ENCODE measurements at places on chromosomes 11 and 22.

GRCh38 chr22:49294656-49295464 lies 532.8 kb downstream of the BRD1 start:
- no peak for DNase-seq

- DNase-seq: no peak
Measured at GRCh38 chr22:30335236-30335635, 8.5 kb upstream of the TBC1D10A start.

GRCh38 chr22:41507330-41508063 lies 36.8 kb downstream of the POLR3H start:
- no peak for DNase-seq

DNA sequence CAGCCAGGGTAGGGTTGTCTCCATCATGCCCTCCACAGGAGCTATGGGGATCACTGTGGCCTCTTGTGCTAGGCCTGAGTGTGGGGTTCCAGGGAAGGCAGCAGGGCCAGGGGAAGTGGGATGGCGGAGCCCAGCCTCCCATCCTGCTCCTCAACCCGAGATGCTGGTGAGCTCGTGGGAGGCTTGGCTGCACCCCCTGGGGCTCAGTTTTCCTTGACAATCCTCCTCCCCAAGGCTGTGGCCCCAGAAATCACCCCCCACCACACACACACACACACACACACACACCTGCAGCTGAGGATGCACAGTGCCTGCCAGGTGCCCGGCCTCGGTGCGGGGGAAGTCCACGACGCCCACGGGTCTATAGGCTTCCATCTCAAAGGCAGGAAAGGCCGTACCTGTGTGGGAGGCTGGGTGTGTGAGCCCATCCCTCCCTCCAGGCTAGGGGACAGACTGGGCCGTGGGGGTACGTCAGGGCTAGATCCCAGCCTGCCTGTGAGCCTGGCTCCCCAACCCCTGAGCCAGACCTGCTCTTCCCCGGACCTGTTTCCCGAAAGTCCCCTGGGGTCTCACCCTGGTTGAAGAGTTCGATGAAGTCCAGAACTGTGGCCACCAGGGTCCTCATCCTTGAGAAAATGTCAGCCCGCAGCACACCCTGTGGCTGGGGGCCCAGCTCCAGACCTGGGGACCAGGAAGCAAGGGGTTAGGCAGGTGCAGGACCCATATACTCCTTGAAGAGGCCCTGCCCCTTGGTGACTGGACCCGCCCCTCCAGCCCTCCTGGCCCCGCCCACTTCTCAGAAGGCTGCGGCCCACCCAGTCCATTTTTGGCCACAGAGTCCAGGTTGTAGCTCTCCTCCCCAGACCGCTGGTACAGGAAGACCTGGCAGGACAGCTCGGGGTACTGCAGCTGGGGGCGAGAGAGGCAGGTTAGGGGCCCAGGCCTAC lies 5.2 kb upstream of the TBX10 start:
- DNase-seq: no peak

- DNase-seq: no peak
Measured at GRCh38 chr11:60825790-60826189, 16.1 kb upstream of the CCDC86 start.

DNA sequence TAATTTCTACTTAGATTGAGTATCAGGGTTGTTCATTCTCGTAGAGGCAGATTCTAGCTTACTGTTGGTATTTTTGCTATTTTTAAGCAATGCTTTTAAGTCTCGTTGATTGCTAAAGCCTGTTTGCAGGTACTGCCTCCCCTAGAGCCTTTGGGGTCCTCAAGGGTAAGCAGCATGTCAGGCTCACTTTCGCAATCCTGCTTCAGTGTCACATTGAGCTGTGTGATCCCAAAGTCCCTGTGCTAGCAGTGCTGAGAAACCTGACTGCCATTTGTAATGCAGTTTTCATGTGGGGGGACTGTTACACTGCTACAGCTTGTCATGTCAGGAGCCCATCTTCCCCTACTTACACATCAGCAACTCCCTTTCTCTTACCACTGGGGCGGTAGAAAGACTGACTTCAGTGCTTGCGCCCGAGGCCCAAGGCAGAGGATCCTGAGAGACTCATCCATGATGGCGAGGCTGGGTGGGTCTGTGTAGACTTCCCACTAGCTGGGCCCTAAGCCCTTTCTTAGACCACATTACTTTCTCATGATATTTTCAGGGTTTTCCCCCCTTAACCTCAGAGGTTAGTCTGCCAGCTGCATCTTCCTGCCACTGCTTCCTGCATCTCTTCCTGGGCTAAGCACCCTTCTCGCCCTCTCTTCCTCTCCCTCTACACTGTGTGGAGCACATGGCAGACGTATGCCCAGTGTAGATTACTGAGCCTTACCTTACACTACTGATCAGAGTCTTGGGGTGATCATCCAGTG lies 40.8 kb upstream of the ST14 start:
- DNase-seq: no peak

DNA sequence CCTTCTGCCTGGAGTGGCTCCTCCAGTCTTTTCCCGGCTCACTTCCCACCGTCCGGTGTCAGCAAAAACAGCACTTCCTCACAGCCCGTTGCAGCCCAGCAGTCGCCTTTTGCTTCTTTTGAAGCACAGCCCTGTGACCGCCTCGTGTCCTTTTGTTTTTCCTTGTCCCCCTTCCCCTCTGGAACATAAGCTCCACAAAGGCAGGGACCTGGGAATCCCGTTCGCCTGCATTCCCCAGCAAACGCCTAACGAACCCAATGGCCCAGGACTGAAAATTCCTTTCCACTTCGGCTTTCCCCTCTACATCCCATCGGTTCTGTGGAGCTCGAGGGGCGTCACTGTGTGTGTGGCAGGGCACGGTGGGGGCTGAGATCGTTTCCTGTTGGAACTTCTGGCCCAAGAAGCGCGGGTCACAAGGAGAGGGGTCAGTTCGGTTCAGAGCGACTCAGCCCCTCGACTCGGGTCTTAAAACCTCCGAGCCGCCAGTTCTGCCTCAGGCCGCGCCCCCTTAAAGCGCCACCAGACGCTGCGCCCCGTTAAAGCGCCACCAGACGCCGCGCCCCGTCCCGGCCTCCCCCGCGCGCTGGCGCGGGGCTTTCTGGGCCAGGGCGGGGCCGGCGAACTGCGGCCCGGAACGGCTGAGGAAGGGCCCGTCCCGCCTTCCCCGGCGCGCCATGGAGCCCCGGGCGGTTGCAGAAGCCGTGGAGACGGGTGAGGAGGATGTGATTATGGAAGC lies 841 bp downstream of the RIC8A start:
- DNase-seq: peak; percentile 76

GRCh38 chr22:28792491-28793383 lies 7.6 kb downstream of the XBP1 start:
- no peak for DNase-seq

- DNase-seq: no peak
Measured at GRCh38 chr11:133530501-133530835, 1.8 kb downstream of the OPCML start.

DNA sequence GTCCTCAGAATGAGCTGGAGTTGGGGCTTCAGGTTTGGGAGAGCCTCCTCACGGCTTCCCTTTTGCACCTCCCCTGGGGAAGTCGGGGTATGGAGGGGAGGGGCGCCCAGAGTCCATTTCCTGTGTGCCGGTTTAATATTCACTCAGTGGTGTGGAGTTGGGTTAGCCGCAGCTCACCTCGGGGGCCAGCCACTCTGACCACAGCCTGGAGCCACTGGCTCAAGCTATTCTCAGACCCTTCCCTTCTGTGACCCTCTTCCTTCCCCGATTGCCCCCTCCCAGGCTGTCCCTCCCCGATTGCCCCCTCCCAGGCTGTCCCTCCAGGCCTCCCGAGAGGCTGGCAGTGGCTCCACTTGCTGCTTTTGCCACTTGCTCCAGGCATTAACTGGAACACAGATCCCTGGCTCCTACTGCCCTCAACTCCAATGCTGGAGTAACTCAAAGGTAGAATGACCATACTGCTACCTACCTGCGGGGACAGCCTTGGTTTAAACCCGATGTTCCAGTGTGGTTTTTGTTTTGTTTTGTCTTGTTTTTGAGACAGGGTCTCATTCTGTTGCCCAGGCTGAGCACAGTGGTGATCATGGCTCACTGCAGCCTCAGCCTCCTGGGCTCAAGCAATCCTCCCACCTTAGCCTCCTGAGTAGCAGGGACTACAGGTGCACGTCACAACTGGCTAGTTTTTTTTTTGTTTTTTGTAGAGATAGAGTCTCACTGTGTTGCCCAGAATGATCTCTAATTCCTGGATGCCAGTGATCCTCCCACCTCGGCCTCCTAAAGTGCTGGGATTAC lies 29.3 kb downstream of the RPUSD4 start:
- no peak for DNase-seq

DNA sequence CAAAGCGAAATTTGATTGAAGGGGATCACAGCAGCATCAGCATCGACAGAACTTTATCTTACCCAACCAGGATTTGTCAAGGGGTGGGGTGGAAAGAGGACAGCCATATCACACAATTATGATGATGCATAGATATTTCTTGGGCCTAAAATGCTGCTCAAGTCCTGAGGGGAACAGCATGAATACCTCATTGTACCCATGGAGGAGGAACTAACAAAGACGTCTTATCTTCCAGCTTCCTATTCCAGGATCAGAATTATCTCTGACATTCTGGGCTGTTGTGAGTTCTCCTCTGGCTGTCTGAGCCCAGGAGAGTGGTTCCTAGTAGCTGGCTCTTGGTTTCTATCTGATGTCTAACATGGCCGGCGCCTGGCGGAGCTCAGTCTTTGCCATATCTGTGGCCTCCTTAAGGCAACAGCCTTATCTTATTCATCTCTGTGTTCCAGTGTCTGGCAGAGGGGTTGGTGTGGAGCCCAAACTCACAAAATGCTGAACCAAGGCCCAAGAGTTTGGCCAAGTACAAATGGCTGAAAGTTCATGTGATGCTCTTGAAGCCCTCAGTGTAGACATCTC lies 68.2 kb upstream of the TIMP3 start:
- no peak for DNase-seq

GRCh38 chr22:29385748-29386147 lies 2.6 kb downstream of the AP1B1 start:
- DNase-seq: no peak

GRCh38 chr11:89583580-89583979 lies 92.4 kb upstream of the NOX4 start:
- DNase-seq: no peak

DNA sequence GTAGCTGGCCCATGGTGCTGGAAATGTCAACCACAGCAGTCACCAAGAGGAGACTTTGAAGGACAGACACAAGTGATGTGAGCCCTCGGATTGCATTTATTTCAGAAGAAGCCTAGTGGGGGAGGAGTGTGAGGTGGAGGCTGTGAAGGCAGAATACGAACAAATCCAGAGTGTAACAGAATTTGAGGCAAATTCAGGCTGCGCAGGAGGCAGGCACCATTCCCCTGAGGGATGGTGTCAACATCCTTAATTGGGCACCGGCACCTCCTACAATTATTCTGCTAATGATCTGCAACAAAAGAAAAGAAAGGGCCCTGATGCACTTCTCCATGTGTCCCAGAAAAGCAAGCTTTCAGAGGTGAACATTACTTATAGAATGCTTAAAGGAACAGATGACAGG lies 32.2 kb downstream of the CWC15 start:
- DNase-seq: no peak

DNA sequence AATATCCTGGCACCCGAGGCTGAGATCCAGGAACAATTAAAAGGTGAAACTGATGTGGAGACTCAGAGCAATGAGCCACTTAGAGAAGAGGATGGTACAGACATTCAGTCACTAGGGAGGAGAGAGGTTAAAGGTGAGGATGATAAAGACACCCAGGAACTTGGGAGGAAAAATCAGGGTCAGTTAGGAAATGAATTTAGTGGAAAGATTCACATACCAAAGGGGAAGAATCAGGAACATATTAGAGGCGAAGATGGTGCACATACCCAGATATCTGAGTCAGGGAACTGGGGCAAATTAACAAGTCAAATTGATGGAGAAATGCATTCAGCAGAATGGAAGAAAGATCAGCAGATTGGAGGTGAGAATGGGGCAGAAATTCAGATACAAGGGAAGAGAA lies 4.1 kb upstream of the MEI1 start:
- DNase-seq: no peak

DNA sequence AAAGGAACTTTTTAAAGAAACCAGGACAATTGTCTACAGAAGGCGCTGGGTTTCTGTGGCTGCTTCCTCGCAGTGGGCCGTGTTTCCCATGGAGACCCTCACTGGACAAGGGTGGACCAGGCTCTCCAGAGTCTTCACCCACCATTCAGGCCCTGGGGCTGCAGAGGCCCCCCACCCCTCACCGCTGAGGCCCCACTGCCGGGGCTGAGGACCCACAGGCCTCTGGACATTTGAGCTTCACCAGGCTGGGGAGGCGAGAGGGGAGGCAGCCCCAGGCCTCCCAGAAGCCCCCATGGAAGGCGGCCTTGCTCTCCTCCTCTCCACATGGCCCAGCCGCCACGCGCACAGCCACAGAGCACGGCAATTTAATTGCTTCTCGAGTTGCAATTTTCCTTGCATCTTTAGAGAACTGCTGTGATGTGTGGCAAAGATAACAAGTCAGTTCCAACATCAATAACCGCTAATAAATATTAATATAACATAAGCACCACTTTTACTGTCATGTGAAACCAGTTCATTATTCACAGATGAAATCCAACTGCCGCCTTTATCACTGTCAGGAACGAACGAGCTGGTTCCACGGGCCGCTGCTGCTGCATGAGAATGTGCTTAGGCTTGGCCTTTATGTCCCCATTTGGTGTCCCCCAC lies 81.0 kb downstream of the PHF21B start:
- no peak for DNase-seq

GRCh38 chr11:103086461-103086860 lies 5.5 kb downstream of the DCUN1D5 start:
- DNase-seq: no peak

- DNase-seq: no peak
Measured at GRCh38 chr11:65219930-65220213, 38.1 kb downstream of the CAPN1 start.

GRCh38 chr22:46796566-46797195 lies 34.2 kb downstream of the TBC1D22A start:
- no peak for DNase-seq

GRCh38 chr22:42830161-42830560 lies 26.9 kb downstream of the ARFGAP3 start:
- no peak for DNase-seq

- no peak for DNase-seq
Measured at GRCh38 chr11:68328374-68329091, 16.1 kb downstream of the LRP5 start.

DNA sequence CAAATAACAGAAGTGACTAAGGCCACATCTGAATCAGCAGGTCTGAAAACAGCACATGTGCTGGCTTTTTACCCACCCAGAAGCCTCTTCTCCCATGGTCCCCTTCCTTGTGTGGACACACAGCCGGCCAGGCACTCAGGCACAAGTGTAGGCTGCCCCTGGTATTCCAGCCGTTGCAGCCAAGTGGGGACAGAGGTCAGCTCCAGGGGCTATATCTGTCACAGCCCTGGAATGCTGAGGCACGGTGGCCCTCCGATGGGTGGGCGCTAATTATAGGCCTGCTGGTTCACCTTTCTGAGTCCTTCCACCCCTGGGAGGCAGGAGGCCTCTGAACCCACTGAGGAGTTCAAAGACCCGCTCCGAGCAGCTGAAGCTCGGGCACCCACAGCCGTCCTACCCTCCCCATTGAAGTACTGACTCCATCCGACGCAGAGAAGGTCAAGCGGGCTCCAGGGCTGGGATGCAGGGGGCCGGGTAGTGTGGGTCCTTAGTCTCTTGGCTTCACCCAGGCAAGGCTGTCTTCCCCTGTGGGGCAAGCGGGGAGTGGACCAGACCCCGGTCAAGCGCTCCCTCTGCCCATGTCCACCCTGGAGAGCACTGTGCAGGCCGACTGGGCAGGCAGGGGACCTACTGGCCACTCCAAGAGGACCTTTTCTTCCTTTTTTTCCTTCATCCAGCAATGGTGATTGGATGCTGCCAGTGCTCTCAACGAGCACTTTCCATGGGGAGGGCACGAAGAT lies 14.3 kb downstream of the FGF3 start:
- no peak for DNase-seq

GRCh38 chr11:121367001-121367843 lies 74.7 kb downstream of the SC5D start:
- DNase-seq: no peak

Data from HTR-8/SVneo (cell line).